ENCODE measurements at places on chromosomes 1 and 21. TPM values are rescaled to one million over a fixed set of nuclear protein-coding genes. Genes with fewer than 3 reads are reported as not detected.

Gene PLXNA2
- total RNA-seq, result 1.3 TPM

Gene EPS8L3
- not detected for total RNA-seq

Gene CACNA1E
- 0.08 TPM for total RNA-seq

Gene CNR2
- 2.1 TPM for total RNA-seq

Gene PEAR1
- total RNA-seq, result not detected

Gene HSD11B1
- total RNA-seq, result 0.43 TPM

Gene LCE6A
- total RNA-seq, result not detected

Gene OR6K3
- not detected for total RNA-seq

Gene ADORA1
- total RNA-seq, result not detected

Gene IFI44
- 10.0 TPM for total RNA-seq

Gene SEC16B
- total RNA-seq, result not detected

Gene LCE2A
- not detected for total RNA-seq

Gene OLIG2
- total RNA-seq, result not detected
